AML-193 (cell line): ENCODE measurements at places on chromosomes 2 and 18.
A peak's percentile ranks its signal among the peaks of the same experiment; 100 is the strongest.

GRCh38 chr18:44758861-44759631, 78.4 kb downstream of the SETBP1 start:
- no peak for DNase-seq

DNA sequence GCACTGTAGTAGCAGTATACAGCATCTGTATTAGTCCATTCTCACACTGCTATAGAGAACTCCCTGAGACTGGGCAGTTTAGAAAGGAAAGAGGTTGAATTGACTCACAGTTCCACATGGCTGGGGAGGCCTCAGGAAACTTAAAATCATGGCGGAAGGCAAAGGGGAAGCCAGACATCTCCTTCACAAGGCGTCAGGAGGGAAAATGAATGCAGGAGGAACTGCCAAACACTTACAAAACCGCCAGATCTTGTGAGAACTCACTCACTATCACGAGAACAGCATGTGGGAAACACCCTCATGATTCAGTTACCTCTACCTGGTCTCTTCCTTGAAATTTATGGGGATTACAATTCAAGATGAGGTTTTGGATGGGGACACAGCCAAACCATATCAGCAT, 25.4 kb downstream of the MAP4K4 start:
- no peak for DNase-seq

- no peak for DNase-seq
Measured at GRCh38 chr2:275466-275865, 10.7 kb downstream of the ACP1 start.

- no peak for DNase-seq
Measured at GRCh38 chr2:234841321-234842015, 110.3 kb upstream of the SH3BP4 start.

GRCh38 chr2:120320318-120320851, 25.6 kb upstream of the INHBB start:
- DNase-seq, result no peak

GRCh38 chr2:197269815-197270214, 40.8 kb downstream of the ANKRD44 start:
- DNase-seq, result no peak

GRCh38 chr2:20111311-20112131, 60.1 kb upstream of the LAPTM4A start:
- no peak for DNase-seq

DNA sequence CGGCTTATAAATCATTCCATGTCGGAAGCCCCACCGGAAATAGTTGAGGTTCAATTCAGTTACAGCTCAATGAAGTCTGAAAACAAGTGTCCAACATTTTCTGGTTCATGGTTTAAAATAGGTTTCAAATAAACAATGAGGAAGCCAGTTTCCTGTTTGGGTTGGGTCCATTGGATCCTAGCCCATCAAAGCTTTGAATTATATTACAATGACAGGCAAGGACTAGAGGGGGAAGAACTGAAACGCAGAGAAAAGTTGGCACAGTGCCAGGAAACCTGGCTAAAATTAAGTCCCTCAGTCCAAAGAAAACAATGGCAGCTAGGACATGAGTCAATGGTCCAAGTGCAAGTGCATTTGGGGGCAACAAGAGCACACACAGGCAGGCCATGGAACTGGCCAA, 32.0 kb downstream of the SLC14A1 start:
- no peak for DNase-seq

GRCh38 chr18:66078925-66079800, 328.4 kb downstream of the CDH7 start:
- DNase-seq, result no peak

DNA sequence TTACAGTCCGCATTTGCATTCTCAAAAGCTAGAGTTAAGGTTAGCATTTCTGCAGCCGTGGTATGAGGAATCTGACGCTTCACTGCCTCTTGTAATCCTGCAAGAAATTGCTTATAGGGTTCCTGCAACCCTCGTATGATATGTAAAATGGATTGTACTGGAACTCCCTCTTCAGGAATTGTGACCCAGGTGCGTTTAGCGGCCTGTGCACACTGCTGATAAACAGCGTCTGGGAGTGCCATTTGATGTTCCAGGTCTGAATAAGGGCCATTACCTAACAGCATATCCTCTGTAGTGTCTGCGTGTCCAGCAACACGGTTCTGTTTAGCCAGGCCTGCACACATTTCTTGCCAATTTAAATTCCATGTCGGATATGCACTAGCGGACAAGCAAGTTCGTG, 42.5 kb downstream of the CXCR4 start:
- DNase-seq, result no peak

DNA sequence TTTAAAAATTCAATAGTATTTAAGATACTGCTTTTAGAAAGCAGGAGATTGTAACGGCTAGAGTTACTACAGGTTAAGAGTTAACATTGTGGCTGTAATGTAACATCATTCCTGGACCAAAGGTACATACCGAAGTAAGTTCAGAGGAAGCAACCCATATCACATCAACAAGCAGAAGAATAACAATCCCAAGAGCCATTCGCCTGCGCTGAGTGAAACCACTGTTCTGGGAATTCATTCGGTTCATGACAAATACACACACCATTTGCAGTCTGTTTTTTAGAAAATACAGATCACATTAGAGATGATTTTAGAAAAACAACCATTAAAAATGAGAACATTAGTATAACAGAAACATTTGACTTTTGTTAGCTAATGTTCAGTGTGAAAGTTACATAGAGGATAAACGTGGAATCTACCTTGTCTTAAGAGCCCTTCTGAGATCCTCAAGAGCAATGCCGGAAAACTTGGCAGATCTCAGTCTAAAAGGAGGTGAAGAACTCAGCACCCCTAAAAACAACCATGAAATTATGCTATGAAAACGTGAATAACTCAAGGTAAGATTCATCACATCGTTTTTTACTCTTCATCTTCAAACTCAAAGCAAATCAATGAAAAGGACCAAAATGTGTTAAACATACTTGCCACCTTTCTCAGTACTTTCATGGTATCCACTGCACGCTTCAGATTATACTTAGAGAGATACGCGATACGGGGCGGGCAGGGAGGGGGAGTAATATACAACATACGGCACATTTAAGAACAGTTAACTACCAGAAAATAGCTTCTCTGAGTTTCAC, 1.2 kb downstream of the SLC35F5 start:
- DNase-seq, result no peak

GRCh38 chr2:37585982-37586621, 85.3 kb downstream of the CDC42EP3 start:
- no peak for DNase-seq

DNA sequence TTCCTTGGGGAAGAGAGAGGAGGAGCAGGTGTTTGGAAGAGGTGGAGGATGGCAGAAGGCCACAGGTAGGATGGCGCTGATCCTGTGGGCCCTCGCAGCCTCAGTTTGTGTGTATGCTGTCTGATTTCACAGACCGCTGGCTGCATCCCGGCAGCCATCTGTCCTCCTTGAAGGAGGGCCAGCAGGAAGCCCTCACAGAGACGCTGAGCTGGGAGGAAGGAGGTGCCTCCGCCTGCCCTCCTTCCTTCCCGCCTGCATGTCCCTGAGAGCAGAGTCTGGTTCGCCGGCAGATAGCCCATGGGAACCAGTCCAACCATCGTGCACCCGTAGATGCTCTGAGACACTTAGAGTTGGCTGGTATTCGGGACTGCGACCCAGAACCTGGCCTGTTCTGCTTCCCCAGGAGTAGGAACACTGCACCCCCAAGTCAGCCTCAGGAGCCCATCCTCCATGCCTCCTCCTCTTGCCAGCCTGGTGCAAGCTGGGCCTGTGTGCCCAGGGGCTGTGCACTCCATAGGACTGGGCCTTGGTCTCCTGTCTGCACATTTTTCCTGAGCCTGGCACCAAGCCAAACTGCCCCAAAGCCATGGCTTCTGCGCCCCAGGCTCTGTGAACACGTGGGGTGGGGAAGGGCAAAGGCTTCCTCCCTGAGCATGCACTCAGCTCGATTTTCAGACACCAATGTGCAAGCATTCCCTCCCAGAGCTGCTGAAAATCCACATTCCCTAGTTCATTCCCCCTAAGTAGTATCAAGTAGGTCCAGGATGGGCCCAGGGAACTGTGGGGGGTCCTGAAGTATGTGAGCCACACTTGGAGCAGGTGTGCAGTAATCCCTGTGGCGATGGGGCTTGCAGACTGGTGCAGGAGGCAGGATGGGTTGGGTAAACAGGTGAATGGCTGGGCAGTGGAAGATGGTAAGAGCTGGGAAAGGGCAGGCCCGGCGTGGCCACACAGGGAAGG, 115.6 kb downstream of the SEPTIN10 start:
- DNase-seq, result no peak

- DNase-seq, result no peak
Measured at GRCh38 chr2:151805343-151805742, 22.9 kb downstream of the ARL5A start.

- DNase-seq, result peak; percentile 18
Measured at GRCh38 chr2:178804791-178805190, 2.4 kb downstream of the TTN start.

DNA sequence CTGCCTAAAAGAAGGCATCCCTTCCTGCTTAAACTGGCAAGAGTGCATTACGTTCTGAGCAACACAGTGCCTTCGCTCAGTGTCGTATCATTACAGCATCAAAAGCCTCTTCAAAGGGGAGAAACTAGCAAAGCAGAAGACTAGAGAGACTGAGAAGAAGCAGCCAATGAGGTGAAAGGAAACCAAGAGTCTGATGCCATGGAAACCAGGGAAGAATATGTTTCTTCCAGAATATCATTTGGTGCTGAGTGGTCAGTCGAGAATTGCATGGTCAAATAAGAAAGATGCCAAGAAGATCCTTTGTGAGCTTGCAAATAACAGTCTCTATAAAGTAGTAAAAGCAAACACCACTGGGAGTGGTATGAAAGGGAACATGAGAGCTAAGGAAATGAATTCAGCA, 312.1 kb upstream of the CHST9 start:
- DNase-seq, result no peak

GRCh38 chr2:200617156-200618053, 31.6 kb downstream of the AOX1 start:
- DNase-seq, result no peak

GRCh38 chr2:172554352-172555271, 1.3 kb upstream of the PDK1 start:
- no peak for DNase-seq

DNA sequence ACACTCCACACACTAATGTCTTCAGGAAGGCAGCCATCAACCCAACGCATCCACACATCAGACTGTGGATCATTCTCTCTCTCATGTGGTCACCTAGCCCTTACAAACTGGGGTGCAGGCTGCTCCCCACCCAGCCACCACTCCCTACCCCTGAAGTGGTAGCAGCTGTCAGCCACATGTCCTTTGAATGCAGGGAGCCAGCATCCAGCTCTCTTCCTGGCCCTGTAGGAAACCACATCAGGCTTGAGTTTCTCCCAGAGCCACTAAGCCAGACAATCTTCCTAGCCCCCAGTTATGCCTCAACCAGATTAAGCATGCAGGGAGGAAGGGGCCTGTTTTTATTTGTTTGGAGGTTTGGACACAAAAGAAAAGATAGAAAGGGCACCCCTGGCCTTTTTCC, 52.8 kb upstream of the SPP2 start:
- no peak for DNase-seq

DNA sequence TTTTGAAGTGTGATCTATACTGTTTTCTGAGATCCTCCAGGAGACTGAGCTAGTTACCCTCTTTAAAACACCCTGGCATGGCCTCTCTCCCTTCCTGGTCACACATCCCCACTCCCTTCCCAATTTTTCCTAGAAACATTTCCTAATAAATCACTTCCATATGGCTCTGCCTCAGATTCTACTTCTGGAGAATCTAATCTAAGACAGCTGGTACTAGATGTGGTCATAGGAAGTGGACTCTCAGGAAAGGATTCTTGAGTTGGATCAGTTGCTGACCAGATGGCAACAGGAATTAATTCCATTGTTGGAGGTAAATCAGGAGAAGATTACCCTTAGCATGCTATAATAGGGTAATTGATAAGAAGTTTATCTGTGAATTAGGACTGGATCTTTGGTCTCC, 310.5 kb downstream of the SATB2 start:
- DNase-seq, result no peak

- peak; percentile 86 for DNase-seq
Measured at GRCh38 chr2:118945881-118946280, 3.9 kb downstream of the MARCO start.

GRCh38 chr2:219965287-219966194, 338.1 kb downstream of the SLC4A3 start:
- DNase-seq, result no peak

DNA sequence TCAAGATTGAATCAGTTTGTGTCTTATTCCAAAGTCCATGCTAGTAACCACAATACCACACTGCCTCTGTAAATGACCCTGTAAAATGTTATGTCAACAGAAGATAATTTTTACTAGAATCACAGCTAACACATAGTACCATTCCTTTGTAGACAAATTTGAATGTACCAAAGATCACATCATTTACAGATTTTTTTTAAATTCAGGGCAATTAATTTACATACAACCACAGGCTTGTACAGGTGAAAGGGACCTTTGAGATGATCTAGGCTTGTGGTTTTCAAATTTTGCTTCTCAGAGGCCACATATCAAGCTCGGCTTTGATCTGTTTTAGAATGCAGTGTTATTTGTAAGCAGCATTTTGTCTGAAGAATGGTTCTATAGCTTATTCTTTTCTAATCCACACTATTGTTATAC, 63.8 kb upstream of the PPM1B start:
- no peak for DNase-seq

DNA sequence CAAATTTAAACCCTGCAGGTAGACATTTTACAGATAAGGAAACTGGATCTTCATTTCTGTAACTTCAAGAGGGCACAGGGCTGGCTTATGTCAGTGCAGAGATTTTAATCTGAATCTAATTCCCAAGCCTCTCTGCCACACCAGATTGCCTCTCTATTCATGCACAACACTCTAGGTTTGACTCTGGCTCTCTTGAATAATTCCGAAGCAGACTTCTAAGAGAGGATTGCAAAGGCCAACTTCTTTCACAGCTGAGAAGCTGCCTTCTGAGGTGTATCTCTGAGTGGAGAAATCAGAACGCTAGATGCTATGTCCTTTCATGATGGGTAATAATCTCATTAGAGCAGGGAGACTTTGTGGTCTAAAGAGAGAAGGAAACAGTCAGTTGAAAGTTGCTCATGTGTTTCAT, 20.1 kb upstream of the MGAT5 start:
- DNase-seq, result no peak

DNA sequence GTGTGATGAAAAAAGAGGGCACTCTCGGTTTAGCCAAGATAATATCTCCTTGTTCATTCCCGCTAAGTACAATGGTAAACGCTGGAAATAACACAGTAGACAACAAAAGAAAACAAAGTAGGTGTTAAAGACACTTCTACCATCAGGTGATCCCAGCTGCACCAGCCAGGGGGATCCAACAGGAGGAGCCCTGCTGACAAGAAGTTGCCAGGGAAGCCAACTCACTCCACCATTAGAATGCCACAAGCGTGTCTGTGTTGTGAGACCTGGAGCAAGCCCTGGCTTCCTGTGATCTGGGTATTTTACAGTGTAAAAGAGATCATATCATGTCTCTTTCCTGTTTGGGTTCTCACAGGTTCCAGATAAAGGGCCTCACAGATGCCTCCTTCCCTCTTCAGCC, 117.0 kb downstream of the GRB14 start:
- no peak for DNase-seq
